Activated naive CD4-positive, alpha-beta T cell treated with anti-CD3 and anti-CD28 coated beads for 36 hours (primary cell): ENCODE measurements at places on chromosomes 2 and 18. TPM values are rescaled to one million over a fixed set of nuclear protein-coding genes. Genes with fewer than 3 reads are reported as not detected.

DNA sequence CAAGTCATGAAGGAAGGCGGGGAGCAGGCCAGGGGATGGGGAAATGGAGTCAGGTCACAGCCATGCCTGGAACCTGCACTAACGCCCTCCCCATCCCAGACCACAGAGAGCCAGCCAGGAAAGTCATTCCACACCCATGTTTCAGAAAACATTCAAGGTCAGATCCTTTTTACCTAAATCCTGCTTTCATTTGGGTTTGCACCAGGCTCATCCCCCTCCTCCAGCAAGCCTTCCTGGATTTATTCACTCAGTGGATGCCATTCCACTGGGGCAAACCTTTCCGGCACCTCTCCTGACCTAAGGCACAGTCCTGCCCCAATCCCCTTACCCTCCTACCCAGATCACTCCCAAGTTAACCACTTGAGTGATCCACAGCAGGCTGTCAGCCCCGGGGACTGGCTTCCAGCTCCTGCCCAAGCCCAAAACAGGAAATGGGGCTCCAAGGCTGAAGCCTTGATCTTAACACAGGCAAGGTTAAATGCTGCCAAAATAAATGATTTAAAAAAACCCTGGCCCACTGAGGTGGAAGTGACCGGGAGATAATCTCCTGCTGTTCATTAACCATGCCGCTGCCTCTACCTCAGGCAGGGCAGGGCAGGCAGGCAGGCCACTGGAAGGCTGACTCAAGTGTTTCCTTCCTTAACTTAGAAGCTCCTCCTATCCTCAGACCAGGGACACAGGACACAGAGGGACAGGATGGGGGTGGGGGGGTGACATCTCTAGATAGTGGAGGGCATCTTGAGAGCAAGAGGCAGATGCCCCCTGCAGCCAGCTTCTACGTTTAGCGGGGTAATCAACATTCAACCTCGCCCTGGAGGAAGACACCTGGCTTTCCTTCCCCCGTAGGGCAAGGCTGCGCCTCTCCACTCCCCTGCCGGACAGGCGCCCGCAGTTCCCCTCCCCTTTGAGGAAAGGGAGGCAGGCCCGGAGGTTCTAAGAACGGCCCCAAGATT is 1.4 kb downstream of the RAB11FIP5 start:
- DNase-seq = peak; percentile 28
- peaks cover 21% of the 10 kb centered on the region for H3K4me1 ChIP-seq
- peak overlapping the region; percentile 81 for H3K4me3 ChIP-seq
- H3K27ac ChIP-seq = no peak overlapping the region
- H3K27me3 ChIP-seq = no peaks in the 10 kb centered on the region

GRCh38 chr2:208189810-208190503 is at the start of gene C2orf80:
TSS of gene C2orf80 (minus strand) at chr2:208190030. CDS start at chr2:208186986, 3,044 bp downstream.
- H3K27me3 ChIP-seq = no peaks in the 10 kb centered on the region
- DNase-seq = no peak
- no peak within 1 kb of the TSS for H3K4me3 ChIP-seq
- no peaks in the 10 kb centered on the region for H3K36me3 ChIP-seq
- H3K27ac ChIP-seq = no peak within 1 kb of the TSS
- peaks cover 2% of the 10 kb centered on the region for H3K4me1 ChIP-seq

GRCh38 chr2:190994148-190994547 is 19.8 kb downstream of the STAT1 start:
- peaks cover 54% of the 10 kb centered on the region for H3K4me1 ChIP-seq
- no peak for DNase-seq
- H3K36me3 ChIP-seq = peaks cover 86% of the 10 kb centered on the region
- no peaks in the 10 kb centered on the region for H3K27me3 ChIP-seq
- H3K27ac ChIP-seq = peak overlapping the region; percentile 77

DNA sequence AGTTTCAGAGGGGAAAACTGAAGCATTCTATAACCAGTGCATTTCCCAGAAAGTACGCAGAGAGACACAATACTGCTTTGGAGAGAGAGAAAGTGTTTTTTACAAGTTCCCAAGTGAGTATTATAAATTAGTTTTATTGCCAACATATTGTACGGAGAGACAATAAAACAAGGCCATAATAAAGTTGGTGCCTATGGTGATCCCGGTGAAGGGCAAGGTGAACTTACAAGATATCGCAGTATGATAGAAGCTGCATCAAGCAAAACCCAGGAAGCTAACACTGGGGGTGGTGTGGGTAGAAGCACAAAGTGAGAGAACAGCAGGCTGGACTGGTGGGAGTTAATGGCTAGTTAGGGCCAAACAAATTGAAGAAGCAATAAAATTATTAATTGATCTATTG is 7.5 kb downstream of the TMSB10 start:
- H3K27ac ChIP-seq = no peak overlapping the region
- peaks cover 11% of the 10 kb centered on the region for H3K36me3 ChIP-seq
- no peaks in the 10 kb centered on the region for H3K27me3 ChIP-seq
- H3K4me3 ChIP-seq = no peak overlapping the region

DNA sequence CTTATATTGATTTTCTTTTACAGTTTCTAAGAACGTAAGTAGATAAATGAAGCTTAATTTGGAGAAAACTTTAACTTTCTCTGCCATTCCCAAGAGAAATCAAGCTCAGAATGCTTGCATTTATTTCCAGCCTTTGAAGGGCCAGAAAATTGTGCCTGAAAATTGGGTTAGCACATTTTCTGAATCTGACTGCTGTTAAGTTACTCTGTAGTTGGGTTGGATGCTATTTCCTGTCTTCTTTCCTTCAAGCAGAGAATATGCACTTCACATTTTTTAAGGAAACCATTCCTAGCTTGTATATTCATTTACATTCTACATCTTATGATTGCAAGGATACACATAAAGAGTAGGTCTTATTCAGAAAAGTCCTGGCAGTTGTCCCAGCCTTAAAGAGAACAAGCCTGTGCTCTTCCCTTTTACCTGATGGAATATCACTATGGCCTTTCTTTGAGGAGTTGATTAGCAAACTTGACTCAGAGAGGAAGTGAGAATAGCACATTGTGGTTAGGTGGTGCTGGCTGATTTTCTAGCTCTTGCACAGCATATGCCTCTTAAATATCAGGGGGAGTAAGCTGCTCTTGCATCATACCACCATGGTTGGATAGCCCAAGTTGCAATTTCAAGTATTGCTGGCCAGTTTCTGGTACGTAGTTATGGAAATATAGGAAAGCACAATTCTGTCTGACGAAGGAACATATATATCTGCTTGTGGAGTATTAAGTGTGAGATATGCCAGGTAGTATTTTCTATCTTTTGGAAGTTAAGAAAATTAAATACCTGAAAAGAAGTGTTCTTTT is 133.7 kb downstream of the COMMD1 start:
- DNase-seq = peak; percentile 58
- no peak overlapping the region for H3K4me3 ChIP-seq
- peaks cover 10% of the 10 kb centered on the region for H3K36me3 ChIP-seq
- H3K4me1 ChIP-seq = peaks cover 17% of the 10 kb centered on the region
- H3K27ac ChIP-seq = no peak overlapping the region
- H3K27me3 ChIP-seq = no peaks in the 10 kb centered on the region

- no peaks in the 10 kb centered on the region for H3K4me1 ChIP-seq
- no peak overlapping the region for H3K27ac ChIP-seq
- DNase-seq = no peak
- H3K36me3 ChIP-seq = peaks cover 3% of the 10 kb centered on the region
Measured at GRCh38 chr2:239103125-239104098, 255.5 kb downstream of the TWIST2 start.

The POTEE gene
- total RNA-seq = 0.40 TPM

The GKN1 gene
- not detected for total RNA-seq

DNA sequence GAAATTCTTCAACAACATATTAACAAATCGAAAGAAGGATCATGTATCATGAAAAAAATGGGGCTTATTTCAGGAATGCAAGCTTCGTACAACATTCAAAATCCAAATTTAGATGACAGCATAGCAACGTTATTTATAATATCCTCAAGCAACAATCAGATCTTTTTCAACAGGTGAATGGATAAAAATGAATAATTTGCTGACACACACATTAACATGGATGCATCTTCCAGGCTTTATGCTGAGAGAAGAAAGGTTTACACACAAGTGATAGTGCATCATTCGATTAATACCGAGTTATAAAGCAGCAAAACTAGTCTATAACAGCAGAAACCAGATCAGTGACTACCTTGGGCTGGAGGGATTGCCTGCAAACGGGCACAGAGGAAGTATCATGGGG is 209.5 kb upstream of the TPO start:
- H3K4me1 ChIP-seq = no peaks in the 10 kb centered on the region
- H3K4me3 ChIP-seq = no peak overlapping the region
- no peak for DNase-seq
- H3K27me3 ChIP-seq = no peaks in the 10 kb centered on the region
- H3K36me3 ChIP-seq = no peaks in the 10 kb centered on the region
- no peak overlapping the region for H3K27ac ChIP-seq
